Non-pigmented ciliary epithelial cell (primary cell): ENCODE measurements at places on chromosomes 11 and 22.

- no peak for DNase-seq
These were observed 41.0 kb upstream of the CD5 start for GRCh38 chr11:61061081-61061826.

DNA sequence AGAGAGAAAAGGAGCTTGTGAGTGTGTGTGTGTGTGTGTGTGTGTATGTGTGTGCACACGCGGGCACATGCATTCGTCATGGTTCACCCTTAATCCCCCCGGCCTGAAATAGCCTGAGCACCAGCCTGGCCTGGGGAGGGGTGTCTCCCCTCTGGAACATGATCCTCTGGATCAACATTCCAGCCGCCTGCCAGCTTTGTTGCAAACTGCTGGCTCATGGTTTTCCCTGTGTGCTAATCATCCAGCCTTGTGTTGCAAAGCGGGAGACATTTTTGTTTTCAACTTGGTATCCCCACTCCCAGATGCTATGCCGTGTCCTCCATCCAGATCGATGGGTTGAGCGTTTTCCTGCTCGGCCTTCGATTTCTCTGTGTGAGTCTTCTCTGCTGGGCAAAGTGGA, 94.3 kb downstream of the FEZ1 start:
- DNase-seq = no peak

GRCh38 chr11:113496026-113496651, 20.9 kb upstream of the DRD2 start:
- no peak for DNase-seq

DNA sequence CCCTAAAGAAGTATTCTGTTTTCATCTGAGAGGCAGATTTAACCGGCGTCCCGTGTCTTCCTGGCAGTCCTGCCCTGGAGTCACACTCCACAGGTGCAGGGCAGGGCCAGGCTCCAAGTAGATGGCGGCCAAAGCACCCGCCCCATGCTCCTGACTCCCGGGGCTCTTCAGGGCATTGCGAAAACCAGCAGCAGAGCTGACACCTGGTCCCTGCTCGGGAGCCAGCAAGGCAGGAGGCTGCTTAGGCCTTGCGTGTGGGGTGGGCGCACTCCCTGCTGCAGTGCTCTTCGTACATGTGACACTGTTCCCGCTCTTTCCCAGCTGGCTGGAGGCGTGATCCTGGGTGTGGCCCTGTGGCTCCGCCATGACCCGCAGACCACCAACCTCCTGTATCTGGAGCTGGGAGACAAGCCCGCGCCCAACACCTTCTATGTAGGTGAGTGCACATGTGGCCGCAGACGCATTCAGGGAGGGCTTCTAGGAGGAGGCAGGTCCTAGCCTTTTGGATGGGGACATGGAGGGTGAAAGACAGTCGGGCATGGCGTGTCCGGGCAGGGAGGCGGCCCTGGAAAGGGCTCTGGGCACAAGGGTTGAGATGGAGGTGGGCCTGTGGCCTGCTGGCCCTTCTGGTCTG, 10.3 kb upstream of the TSSC4 start:
- DNase-seq = no peak

DNA sequence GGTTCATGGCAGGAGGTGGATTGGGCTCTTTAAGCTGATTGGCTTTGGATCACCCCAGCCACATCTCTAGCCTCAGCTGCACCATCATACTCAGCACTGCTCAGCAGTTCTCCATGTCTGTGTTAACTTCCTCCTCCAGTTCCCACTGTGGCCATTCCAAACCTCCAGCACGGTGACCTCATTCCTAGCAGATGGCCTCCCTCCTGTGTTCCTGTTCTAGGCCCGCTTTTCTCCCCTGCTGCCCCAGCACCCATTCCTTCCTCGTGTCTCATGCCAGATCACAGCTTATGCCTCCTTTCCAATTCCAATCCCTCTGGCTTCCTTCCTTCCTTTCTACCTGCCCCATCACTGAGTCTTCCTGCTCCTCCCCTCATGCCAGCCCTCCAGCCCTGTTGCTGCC, 96.1 kb downstream of the MICAL2 start:
- DNase-seq = no peak

DNA sequence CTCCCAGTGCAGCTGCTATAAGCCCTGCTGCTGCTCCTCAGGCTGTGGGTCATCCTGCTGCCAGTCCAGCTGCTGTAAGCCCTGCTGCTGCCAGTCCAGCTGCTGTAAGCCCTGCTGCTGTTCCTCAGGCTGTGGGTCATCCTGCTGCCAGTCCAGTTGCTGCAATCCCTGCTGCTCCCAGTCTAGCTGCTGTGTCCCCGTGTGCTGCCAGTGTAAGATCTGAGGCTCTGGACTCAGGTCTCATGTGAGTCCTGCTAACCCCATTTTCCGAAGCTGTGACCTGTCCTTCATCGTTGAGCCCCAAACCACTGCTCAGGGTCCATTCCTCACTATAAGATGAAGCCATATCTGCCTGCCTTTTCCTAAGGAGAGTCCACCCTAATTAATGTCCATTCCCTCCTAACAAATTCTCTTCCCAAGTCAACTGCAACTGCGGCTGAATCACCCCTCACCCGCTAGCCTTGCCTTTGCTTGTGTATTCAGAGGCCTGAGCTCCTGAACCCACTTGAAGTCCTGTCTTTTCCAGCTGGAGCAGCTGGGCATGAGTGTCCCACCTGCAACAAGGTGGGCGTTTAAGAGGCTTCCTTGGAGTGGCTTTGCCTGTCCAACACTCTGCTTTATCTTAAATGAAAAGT, 626 bp downstream of the KRTAP5-7 start:
- no peak for DNase-seq

- peak; percentile 86 for DNase-seq
These were observed 33.1 kb downstream of the EHF start for GRCh38 chr11:34653851-34654482.

GRCh38 chr11:67233584-67234190, 32.6 kb upstream of the GRK2 start:
- DNase-seq = no peak

- no peak for DNase-seq
These were observed 29.8 kb upstream of the CHRM4 start for GRCh38 chr11:46421257-46421880.

GRCh38 chr11:116272181-116272789, 500.5 kb downstream of the BUD13 start:
- no peak for DNase-seq

GRCh38 chr11:126194121-126194543, 17.3 kb downstream of the RPUSD4 start:
- peak; percentile 18 for DNase-seq

- DNase-seq = no peak
These were observed 21.4 kb downstream of the RNF141 start for GRCh38 chr11:10519630-10520029.

DNA sequence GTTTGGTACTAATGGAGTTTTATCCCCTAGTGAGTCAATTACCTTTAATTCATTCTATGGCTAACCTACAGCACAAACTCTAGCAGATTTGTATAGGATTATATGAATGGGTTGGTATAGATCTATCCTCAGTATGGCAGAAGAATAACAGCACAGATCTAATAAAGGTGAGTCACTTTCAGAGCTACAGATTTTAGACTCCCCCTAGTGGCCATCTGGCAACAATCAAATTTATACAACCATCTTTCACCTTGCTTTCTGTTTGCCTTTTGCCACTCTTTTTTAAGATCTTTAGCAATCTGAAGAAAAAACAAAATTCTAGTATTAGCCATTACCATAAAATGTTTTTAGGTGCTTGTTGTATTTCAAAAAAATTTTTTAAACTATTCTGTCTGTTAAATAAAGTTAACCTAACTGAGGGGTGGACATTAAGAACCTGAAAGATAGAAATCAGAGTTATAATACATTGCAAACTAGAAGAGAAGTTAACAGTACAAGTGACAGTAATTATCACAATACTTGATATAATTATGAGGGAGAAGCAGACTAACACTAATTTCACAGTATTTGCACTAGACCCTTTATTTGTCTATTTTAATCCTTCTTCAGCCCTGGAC, 25.8 kb downstream of the DDIAS start:
- peak; percentile 22 for DNase-seq

- DNase-seq = no peak
These were observed 67.1 kb upstream of the GRAMD1B start for GRCh38 chr11:123362941-123363340.

DNA sequence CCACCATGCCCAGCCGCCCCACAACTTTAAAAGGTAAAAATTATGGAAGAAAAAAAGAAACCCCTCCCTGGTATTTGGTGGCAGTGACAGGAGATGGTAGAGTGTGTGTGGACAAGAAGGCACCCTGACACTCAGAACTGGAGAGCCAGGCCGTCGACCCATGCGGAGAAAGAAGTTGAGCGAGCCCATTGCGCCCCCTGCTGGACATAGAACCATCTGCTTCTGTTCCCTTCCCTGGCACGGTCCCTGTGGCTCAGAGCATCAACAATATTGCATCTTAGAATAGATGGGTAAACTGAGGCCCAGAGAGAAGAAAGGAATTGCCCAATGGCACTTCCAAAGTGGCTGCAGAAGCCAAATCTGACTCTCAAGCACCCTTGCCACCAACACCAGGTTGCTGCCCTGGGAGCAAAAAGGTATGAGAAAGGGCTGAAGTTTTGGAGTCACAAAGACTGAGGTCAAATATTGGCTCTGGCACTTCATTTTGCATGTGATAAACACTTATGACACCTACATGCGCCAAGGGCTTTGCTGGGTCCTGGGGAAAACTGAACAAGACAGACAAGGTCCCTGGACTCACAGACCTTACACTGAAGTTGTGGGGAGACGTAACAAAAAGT, 8.6 kb downstream of the MRPL11 start:
- no peak for DNase-seq

GRCh38 chr11:35511666-35512065, 13.8 kb downstream of the PAMR1 start:
- no peak for DNase-seq

GRCh38 chr11:86863476-86863875, 63.1 kb downstream of the PRSS23 start:
- no peak for DNase-seq

DNA sequence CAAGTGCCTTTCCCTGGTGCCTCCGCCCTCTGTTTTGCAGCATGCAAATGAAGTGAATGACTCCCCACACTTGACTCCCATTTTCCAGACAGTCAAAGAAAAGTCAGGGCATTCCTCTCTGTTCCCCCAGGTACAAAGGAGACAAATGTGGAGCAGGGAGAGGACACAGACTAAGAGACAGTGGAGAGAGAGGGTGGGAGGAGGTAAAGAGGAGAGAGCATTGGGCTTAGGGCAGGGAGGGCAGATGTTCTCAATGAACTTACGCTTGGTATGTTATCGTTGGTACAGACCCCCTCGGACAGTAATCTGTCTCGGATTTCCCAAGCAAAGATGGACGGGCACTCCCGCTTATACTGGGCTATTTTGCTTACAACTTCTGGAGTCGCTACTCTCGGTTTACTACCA, 9.8 kb downstream of the PAX6 start:
- no peak for DNase-seq

DNA sequence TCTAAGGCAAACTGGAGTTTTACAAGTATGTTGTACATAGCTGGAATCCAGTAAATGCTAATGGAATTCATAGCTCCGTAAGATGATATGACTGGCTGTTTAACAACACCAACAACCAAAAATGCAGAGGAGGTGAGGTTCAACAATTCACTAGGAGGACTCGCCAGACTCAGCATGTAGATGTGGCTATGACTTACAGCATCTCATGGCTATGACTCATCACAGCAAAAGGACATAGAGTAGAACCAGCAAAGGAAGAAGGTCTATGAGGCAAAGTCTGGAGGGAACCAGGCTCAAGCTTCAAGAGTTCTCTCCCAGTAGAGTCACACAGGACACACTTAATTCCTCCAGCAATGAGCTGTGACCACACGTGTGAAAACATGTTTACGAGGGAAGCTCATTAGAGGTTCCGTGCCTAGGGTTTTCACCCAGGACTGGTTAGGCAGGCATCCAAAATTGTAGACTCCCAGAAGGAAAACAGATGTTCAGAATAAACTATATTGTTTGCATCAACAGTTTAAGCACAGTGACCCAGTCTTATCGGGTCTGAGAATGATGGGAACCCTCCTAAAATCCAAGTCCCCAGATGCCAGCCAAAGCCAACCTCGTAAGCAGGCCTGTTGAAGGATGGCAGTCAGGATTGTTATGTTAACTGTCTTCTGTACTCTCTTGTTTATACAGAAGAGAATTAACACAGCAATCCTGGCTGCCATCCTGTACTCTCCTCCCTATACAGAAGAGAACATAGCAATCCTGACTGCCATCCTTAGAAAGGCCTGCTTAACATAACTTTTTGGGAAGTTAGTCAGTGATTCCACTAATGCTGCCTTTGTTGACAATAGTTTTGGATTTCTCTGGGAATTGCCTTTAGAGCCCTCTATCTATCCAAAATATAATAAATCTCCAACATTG, 116.6 kb downstream of the LARGE1 start:
- no peak for DNase-seq

- DNase-seq = no peak
These were observed 23.9 kb downstream of the GNAZ start for GRCh38 chr22:23094260-23094659.

DNA sequence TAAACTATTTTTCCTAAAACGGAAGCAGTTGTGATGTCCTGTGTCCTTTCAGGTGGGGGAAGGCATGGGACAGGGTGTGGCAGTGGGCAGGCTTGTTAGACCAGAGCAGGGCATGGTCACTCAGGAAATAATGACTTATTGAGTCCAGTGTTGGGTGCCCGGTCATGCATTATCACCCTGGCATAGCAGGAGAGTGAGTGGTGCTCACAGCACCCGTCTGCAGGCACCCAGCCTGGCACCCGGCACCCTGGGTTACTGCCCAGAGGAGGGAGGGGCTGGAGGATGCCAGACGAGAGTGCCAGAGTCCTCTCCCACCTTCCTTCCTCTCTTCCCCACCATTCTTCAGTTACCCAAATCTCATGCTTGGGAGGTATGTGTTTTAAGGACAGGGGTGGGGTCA, 59.1 kb downstream of the ST3GAL4 start:
- no peak for DNase-seq

DNA sequence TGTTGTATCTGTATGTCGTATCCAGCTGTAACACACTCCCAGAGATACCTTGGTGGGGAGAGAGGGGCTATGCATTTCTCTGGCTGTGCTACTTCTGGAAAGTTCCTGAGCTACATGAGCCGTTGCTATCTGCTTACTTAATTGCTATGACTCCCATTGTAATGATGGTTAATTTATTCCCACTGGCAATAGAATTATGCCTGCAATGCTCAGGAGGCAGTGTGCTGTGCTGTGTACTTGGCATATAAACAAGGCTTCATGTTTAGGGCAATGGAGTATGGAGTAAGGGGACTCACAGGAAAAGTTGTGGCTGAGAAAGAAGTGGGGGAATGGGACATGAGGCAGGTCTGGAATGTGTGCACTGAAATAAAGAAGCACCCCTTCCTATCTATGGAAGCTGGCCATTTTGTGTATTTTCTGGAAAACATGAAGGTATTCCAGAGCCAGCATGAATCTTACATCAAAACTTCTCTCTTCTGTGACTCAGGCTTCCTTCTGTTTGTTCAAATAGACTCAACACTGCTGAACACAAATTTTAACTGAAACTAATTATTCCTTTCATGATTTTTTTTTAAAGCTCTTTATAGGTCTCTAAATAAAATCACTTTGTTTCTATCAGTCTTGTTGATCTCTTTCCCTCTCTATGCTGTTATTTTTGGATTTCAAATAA, 40.6 kb downstream of the CD44 start:
- no peak for DNase-seq
